Lower lobe of right lung (tissue), 2 donors: ENCODE measurements at places on chromosomes 3 and 15. TPM values are rescaled to one million over a fixed set of nuclear protein-coding genes. Genes with fewer than 3 reads are reported as not detected.

GRCh38 chr3:55617385-55617784, 130.3 kb upstream of the WNT5A start:
- no peak overlapping the region for H3K27ac ChIP-seq
- no peaks in the 10 kb centered on the region for H3K4me1 ChIP-seq
- DNase-seq: no peak
- no peaks in the 10 kb centered on the region for H3K27me3 ChIP-seq

DNA sequence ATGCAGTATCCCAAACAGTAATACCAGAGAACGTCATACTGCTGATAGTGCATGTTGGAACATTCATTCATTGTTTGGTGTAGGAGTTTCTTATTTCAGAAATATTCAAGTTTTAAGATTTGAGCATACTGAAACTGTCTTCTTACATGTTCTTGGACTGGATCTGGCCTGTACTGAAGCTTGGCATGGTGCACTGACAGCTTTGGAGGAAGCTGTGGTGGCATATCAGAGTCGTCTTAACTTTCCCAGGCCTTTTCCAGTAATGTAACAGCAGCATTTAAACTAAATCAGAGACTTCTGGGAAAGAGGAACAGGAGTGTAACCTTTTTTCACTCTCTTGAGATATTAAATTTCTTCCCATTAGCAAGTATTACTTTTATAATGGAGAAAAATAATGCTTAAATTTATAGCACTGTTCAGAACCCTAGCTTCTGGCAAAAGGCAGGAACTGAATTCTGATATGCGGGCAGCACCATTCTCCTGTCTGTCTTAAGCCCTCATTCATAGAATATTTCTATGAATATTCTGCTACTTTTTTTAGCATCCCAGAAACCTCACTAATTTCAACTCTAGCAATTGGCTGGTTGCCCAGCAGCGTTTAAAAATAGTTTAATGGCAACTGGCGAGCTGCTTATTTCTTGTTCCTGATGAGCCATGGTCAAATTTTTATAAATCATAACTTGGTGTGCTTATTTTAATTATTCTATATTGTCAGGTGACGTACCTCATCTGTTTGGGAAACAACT, 31.1 kb downstream of the DNAJC13 start:
- DNase-seq: no peak
- H3K36me3 ChIP-seq: peaks cover 28% of the 10 kb centered on the region
- peaks cover 54% of the 10 kb centered on the region for H3K4me1 ChIP-seq
- H3K27ac ChIP-seq: no peak overlapping the region

- DNase-seq: no peak
- H3K4me3 ChIP-seq: no peak overlapping the region
- no peaks in the 10 kb centered on the region for H3K27me3 ChIP-seq
- H3K4me1 ChIP-seq: no peaks in the 10 kb centered on the region
- no peaks in the 10 kb centered on the region for H3K36me3 ChIP-seq
Observed at GRCh38 chr3:189236352-189236751, 64.6 kb downstream of the TPRG1 start.

FANCD2OS gene
- total RNA-seq: not detected

DNA sequence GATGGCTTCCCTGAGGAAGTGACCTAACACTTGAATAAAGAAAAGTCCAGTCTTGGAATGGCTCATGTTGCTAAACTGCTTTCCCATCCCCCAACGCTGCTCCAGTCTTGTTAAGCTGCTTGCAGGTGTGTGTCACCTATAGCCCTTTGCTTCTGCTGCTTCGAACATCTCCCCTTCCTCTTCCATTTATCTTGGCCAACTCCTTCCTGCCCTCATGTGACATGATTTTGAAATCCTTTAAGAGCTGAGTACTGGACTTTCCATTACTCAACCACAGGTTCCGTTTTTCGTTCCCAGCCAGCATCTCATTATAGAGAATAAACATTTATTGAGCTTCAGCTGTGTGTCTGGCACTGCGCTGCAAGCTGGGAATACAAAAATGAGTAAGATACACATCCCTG, 1.7 kb downstream of the ATG7 start:
- peak overlapping the region; percentile 81 for H3K4me3 ChIP-seq
- peaks cover 21% of the 10 kb centered on the region for H3K4me1 ChIP-seq
- H3K36me3 ChIP-seq: peaks cover 4% of the 10 kb centered on the region
- DNase-seq: no peak
- H3K27ac ChIP-seq: peak overlapping the region; percentile 91

- H3K27ac ChIP-seq: no peak overlapping the region
- no peaks in the 10 kb centered on the region for H3K27me3 ChIP-seq
Observed at GRCh38 chr15:47194718-47195117, 522.6 kb upstream of the SEMA6D start.

DNA sequence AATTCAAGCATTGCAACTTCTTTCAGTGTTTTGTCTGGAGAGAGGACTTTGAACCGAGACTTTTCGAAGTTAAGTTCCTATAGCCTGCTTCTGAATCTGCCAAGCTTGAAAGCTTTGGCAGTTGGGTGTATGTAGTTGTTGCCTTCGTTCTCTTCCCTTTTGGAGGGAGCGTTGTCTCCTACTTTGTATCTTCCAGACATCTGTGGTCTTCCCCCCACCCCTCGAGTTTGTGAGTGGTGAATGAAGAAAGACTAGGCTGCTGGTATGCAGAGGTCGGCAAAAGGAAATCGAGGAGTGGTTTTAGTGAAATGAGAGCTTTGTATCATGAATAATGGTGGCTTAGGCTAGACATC, 1.3 kb downstream of the CTNNB1 start:
- peak overlapping the region; percentile 95 for H3K27ac ChIP-seq
- DNase-seq: no peak
- H3K4me1 ChIP-seq: peaks cover 44% of the 10 kb centered on the region
- H3K36me3 ChIP-seq: no peaks in the 10 kb centered on the region
- no peaks in the 10 kb centered on the region for H3K27me3 ChIP-seq
- peak overlapping the region; percentile 67 for H3K4me3 ChIP-seq

DNA sequence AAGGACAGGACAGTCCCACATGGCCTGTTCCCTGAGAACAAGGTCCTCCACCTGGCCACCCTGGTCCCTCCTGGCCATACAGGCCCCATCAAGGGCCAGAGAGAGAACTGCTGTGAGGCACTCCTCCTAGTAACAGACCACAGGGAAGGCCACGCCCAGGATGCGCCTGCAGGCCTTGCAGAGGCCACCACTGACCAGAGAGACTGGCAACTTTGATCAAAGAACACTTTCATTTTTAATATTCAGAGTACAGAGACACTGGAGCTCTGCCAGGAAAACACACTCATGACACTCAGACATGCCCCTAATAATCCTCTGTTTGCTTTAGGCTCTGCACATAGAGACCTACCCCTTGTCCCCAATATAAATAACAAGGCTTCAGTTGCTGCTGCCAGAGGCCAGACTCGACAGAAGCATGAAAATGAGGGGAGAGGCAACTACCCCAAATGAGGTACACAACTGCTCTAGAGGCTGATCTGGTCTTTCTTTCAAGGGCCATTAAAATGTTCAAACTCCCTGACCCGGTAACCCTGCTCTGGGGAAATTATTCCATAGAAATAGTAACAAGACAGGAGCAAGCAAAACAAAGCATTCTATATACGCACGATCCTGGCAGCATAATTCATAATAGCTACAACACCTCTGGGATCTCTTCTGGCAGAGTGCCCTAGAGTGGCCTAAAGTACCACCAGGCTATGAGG, 44.8 kb downstream of the CCDC12 start:
- H3K4me3 ChIP-seq: no peak overlapping the region
- DNase-seq: peak; percentile 91
- H3K36me3 ChIP-seq: peaks cover 6% of the 10 kb centered on the region

DNA sequence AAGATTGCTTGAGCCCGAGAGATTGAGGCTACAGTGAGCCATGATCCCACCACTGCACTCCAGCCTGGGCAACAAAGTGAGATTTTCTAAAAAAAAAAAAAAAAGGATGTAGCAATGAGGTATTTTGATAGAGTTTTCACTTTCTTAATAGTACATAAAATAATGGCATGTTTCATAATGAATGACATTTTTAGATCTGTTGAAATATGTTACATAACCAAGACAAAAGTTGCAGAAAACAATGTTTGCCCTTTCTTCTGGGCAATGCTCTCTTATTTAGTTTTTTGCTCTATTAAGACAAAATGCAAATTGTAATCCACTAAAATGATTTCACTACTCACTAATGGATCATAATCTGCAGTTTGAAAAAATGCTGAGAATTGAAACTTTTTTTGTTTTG, 4.4 kb upstream of the MAPK6 start:
- no peaks in the 10 kb centered on the region for H3K27me3 ChIP-seq
- peaks cover 34% of the 10 kb centered on the region for H3K4me1 ChIP-seq
- no peak for DNase-seq
- H3K4me3 ChIP-seq: no peak overlapping the region

SHF gene
- 6.4 TPM for total RNA-seq

DCLK3 gene
- total RNA-seq: 0.12 TPM

GRCh38 chr15:40276927-40277326, 5.9 kb downstream of the ANKRD63 start:
- peaks cover 42% of the 10 kb centered on the region for H3K27me3 ChIP-seq
- DNase-seq: no peak
- no peak overlapping the region for H3K4me3 ChIP-seq
- no peaks in the 10 kb centered on the region for H3K36me3 ChIP-seq

- H3K4me1 ChIP-seq: peaks cover 19% of the 10 kb centered on the region
- DNase-seq: no peak
- peak within 1 kb of the TSS; percentile 69 for H3K4me3 ChIP-seq
- no peaks in the 10 kb centered on the region for H3K36me3 ChIP-seq
- H3K27me3 ChIP-seq: peaks cover 7% of the 10 kb centered on the region
- peak within 1 kb of the TSS; percentile 73 for H3K27ac ChIP-seq
Observed at GRCh38 chr15:68578980-68579935, at the start of gene CORO2B. Gene CORO2B (plus strand): TSS chr15:68578993. CDS start chr15:68579263, 270 bp downstream.

DNA sequence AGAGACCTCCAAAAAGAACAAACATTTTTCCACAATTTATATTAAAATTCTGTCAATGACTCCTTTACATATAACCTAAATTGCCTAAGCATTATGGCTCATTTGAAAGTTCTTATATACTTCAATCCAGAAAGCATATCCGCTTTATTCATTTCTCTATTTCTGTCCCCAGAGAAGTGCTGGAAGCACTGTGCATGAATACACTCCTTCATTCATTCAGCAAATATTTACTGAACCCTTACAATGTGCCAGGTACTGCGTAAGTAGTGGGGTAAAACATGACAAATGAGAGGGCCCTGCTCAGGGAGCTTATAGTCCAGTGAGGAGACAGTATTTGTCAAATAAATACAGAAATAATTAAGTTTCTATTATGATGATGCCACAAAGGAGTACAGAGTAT, 3.3 kb downstream of the PDCD10 start:
- no peak overlapping the region for H3K4me3 ChIP-seq
- no peaks in the 10 kb centered on the region for H3K27me3 ChIP-seq

GOLGA8B gene
- total RNA-seq: 55.5 TPM

- no peak for DNase-seq
- H3K36me3 ChIP-seq: peaks cover 44% of the 10 kb centered on the region
- H3K4me3 ChIP-seq: no peak overlapping the region
- peaks cover 5% of the 10 kb centered on the region for H3K4me1 ChIP-seq
- H3K27me3 ChIP-seq: no peaks in the 10 kb centered on the region
Observed at GRCh38 chr3:52923963-52924362, 26.6 kb upstream of the STIMATE start.

- peaks cover 6% of the 10 kb centered on the region for H3K4me1 ChIP-seq
- DNase-seq: no peak
- no peak overlapping the region for H3K4me3 ChIP-seq
- no peaks in the 10 kb centered on the region for H3K36me3 ChIP-seq
Observed at GRCh38 chr3:139326707-139327106, 17.1 kb upstream of the MRPS22 start.

GRCh38 chr3:22122567-22122966, 371.6 kb upstream of the ZNF385D start:
- H3K4me3 ChIP-seq: no peak overlapping the region
- H3K27me3 ChIP-seq: no peaks in the 10 kb centered on the region
- H3K36me3 ChIP-seq: no peaks in the 10 kb centered on the region
- H3K27ac ChIP-seq: no peak overlapping the region
- no peak for DNase-seq

GRCh38 chr3:125351814-125352456, 23.2 kb downstream of the ZNF148 start:
- DNase-seq: no peak
- H3K36me3 ChIP-seq: no peaks in the 10 kb centered on the region
- peaks cover 30% of the 10 kb centered on the region for H3K4me1 ChIP-seq
- no peak overlapping the region for H3K4me3 ChIP-seq
- H3K27ac ChIP-seq: no peak overlapping the region
- no peaks in the 10 kb centered on the region for H3K27me3 ChIP-seq

P3H2 gene
- total RNA-seq: 61.9 TPM

UBAP1L gene
- 4.1 TPM for total RNA-seq

CDV3 gene
- total RNA-seq: 166 TPM

- no peak overlapping the region for H3K4me3 ChIP-seq
- DNase-seq: no peak
- H3K36me3 ChIP-seq: no peaks in the 10 kb centered on the region
- no peaks in the 10 kb centered on the region for H3K27me3 ChIP-seq
Observed at GRCh38 chr15:80494351-80494751, 90.2 kb downstream of the ARNT2 start.

DNA sequence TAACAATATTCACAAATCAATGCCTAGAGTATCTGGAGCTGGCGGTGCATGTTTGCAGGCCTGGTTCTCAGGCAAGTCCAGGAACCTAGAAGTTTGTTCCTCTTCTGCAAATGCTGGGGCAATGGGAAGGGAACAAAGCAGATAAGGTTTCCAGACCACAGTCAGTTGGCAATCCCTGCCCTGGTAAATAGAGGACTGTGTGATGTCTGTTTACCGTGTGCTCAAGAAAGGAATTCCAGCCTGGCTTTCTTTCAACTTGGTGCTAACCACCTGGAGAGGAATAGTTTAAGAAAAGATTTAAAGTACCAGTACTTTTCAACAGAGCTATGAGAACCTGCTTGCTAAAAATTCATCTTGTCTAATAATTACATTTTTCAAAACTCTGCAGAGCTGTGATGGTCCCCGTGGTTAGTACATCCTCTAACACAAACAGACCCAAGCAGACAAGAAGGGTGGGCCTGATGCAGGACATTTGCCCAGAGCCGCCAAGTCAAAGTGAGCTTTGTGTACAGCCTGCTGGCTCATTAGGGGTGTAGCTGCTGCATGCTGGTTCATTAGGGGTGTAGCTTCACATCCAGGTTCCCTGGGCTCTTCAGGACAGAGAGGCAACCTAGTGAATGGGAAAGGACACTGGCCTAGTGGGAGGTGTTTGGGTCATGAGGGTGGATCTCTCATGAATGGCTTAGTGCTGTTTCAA, 220.5 kb downstream of the SQOR start:
- no peaks in the 10 kb centered on the region for H3K27me3 ChIP-seq
- no peak for DNase-seq
- H3K36me3 ChIP-seq: no peaks in the 10 kb centered on the region
- H3K4me1 ChIP-seq: no peaks in the 10 kb centered on the region
- H3K27ac ChIP-seq: no peak overlapping the region
- H3K4me3 ChIP-seq: no peak overlapping the region

GRCh38 chr15:76162784-76163456, 103.1 kb downstream of the TMEM266 start:
- DNase-seq: no peak
- H3K4me1 ChIP-seq: peaks cover 17% of the 10 kb centered on the region
- peak overlapping the region; percentile 57 for H3K27ac ChIP-seq
- no peaks in the 10 kb centered on the region for H3K27me3 ChIP-seq

- no peak overlapping the region for H3K27ac ChIP-seq
- no peak overlapping the region for H3K4me3 ChIP-seq
- no peak for DNase-seq
- no peaks in the 10 kb centered on the region for H3K27me3 ChIP-seq
- H3K4me1 ChIP-seq: peaks cover 7% of the 10 kb centered on the region
- no peaks in the 10 kb centered on the region for H3K36me3 ChIP-seq
Observed at GRCh38 chr3:65836047-65836446, 202.7 kb downstream of the MAGI1 start.
